Activated naive CD4-positive, alpha-beta T cell treated with anti-CD3 and anti-CD28 coated beads, Interleukin-2, amount 50 U/mL, for 72 hours (primary cell): ENCODE measurements at places on chromosomes 1 and 21. TPM values are rescaled to one million over a fixed set of nuclear protein-coding genes. Genes with fewer than 3 reads are reported as not detected.

Gene CFAP45
- total RNA-seq = 1.2 TPM

DNA sequence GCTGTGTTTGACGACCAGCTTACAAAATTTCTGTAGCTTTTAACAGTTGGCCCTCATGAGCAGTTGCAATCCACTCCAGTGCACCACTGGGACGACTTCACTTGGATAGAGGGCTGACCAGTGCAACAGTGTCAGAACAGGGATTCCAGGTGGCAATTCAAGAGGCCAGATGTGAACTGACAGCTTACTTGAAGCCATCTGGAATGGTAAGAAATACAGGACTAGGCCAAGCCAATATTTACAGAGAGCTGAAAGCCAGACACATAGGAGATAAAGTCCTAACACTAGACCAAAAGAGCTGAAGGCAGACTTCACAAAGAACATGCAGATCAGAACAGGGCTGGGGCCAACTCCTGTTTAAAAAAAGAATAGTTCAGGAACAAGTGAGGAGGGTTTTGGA lies 93.5 kb upstream of the NFIA start:
- no peak for DNase-seq

Gene OR6N1
- not detected for total RNA-seq

GRCh38 chr1:78254517-78254916 lies 208.8 kb downstream of the GIPC2 start:
- no peak for DNase-seq

Gene FAM72D
- total RNA-seq = 18.1 TPM

- DNase-seq = no peak
Observed at GRCh38 chr21:31172328-31172727, 134.1 kb upstream of the KRTAP19-8 start.

Gene PGLYRP3
- not detected for total RNA-seq

Gene FCN3
- not detected for total RNA-seq

- no peak for DNase-seq
Observed at GRCh38 chr1:205343431-205344065, 13.2 kb downstream of the KLHDC8A start.

DNA sequence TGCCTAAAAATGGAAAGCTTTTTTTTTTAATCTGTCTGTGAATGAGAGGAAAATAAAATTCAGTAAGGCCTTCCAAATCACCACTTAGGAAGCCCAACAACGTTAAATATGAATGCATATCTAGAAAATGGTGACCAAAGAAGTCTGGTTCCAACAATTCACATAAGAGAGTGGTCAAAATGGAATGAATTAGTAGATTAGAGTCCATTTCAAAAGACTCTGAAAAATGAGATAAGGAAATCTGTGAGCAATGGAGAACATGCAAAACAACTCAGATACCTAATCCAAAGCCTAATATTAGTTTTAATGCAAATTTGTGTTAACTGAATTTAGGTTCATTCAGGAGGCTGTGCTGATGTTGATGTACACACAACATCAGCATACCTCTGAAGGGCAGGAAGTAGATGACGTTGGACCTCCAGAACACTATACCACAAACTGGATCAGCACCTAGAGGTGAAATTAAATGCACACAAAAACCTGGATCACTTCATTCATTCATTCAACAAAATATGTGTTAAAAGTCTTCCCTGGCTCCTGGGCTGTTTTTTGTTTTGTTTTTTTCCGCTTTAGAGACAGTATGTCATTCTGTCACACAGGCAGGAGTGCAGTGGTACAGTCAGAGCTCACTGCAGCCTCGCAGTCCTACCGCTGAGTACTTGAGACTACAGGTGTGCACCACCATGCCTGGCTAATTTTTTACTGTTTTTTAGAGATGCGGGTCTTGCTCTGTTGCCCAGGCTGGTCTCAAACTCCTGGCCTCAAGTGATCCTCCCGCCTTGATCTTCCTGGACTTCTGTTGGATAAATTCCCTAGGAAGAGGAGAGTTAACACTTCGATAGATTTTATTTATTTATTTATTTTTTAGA lies 4.9 kb upstream of the BRWD1 start:
- no peak for DNase-seq

DNA sequence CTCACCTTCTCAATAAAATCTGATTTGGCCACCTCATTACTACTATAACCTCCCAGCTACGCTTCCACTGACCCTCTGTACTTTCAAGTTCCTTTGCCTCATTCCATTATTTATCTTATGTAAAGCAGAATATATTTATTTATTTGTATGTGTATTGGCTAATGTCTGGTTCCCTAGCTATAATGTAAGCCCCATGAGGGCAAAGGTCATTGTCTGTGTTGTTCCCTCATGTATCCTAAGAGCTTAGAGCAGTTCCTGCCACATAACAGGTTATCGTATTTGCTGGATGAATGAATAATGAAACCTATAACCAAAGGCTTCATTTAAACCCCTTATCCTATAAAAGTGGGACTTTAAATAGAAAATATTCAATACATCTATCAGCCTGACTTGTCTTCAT lies 77.9 kb upstream of the DPT start:
- no peak for DNase-seq

GRCh38 chr1:24745711-24746413 lies 615 bp downstream of the CLIC4 start:
- peak; percentile 29 for DNase-seq

- DNase-seq = no peak
Observed at GRCh38 chr1:87834151-87834550, 505.5 kb downstream of the LMO4 start.

- no peak for DNase-seq
Observed at GRCh38 chr1:202016811-202017748, 6.7 kb downstream of the ELF3 start.

Gene CCDC185
- not detected for total RNA-seq

DNA sequence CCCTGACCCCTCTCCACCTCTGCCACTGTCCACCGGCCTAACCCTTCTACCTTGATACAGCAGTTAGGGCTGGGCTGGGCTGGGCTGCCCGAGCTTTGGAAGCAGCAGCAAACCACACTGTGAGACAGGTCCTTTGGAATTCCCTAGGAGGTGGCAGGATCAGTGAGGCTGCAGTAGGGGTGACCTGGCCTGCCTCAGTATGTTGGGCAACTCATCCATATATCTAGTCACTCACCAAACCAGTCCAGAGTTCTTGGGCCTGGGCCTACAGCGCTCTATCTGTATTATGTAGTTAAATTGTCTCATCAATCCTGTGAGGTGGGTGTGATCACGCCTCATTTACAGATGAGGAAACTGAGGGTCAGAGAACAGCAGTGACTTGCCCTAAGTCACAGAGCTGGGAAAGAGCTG lies 13.3 kb upstream of the SYNC start:
- no peak for DNase-seq

DNA sequence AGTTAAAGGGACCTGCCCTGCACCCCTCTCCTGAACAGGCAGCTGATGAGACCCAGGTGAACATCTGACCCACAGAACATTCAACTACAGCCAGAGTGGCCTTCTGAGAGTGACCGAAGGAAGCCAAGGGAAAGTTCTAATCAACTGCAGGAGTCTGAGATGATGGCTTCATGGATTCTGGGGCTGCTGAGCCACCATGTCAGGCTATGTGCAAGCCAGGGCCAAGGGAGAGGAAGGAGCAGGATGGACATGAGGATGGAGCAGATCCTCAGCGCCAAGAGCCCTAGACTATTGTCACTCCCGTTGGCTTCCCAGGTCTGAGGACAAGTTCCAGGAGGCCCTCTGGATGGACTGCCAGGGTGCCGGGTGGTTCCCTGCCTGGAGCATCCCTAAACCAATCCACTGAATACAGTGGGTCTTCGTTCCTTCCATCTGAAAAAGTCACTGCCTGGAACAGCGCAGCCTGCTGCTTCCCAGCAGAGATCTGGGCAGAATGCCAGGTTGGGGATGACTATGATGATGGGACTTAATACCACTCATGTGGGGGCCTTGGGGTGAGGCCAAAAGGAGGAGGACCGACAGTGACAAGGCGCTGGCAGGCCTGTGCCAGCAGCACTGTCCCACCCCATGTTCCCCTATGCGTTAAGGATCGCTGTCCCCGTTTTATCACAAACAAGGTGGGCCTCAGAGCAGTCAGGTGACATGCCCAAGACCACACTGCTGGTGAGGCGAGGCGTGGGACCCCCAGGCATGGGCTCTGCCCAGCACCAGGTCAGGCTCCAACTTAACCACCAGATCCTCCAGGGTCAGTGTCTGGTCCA lies 19.8 kb downstream of the SPOCD1 start:
- no peak for DNase-seq

Gene NFASC
- total RNA-seq = 0.11 TPM

Gene SPRR2E
- not detected for total RNA-seq

Gene PIK3R3
- 2.2 TPM for total RNA-seq

Gene FALEC
- 0.89 TPM for total RNA-seq

Gene TSPAN2
- 0.43 TPM for total RNA-seq

- no peak for DNase-seq
Observed at GRCh38 chr1:15493869-15494390, 18.0 kb downstream of the CELA2B start.

Gene TSTD1
- total RNA-seq = 66.8 TPM

Gene RNU1-4
- 1,722 TPM for total RNA-seq

DNA sequence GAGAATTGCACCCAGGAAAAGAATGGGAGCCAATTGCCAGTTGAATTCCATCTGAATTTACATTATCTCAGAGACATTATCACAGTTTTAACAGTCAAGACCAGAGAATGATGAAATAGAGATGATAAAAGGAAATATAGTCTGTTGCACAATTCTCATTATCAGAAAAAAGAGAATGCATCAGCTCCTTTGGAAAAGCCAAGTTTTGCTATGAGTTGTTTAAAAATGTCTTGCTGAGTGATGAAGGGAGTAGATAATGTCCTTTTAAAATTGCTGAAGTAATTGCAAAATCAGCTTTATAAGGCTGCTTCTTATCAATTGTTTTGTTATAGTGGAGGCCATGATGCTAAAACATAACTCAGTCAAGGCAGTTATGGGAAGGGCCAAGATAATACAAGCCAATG lies 37.9 kb upstream of the EEIG2 start:
- no peak for DNase-seq

DNA sequence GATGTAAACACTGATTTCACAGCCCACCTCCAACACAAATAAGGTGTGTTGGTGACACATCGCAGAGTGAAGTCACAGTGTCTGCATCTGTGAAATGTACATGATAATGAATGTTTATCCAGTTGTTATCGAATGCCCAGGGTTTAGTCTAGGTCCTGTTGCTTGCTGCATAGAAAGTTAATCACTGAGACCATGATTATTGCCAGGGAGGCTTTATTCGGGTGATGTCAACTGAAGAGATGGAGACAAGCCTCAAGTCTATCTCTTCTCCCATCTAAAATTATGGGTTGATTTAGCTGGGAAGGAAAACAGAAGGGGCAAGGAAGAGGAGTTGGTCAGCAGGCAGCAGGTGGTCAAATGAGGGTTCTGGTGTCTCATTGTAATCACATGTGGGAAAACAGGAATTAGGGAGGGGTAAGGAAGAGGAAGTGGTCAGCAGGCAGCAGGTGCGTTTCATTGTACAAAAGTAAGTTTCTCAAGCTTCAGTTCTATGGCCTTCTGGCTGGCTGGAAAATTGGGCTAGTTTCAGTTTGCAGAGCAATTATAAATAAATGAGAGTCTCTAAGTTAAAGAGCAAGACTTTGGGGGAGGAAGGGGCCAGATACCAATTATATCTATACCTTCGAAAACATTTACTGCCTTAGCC lies 146.3 kb upstream of the DNAH14 start:
- DNase-seq = no peak

- DNase-seq = no peak
Observed at GRCh38 chr1:226985839-226986463, 45.9 kb downstream of the COQ8A start.

DNA sequence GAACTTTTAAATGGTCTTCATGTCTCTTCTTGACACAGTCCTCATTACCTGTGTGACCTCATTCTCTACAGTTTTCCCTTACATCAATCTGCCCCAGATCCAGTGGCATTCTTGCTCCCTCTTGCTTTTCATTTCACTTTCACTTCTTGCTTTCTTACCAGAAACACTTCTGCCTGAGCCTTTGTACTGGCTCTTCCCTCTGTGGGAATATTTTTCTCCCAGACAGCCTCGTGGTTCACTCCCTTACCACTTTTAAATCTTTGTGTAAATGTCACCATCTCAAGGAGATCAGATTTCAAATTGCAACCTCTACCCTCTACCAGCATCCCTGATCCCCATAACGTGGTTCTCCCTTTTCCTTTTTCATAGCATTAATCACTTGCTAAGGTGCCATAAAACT lies 73.2 kb downstream of the DISC1 start:
- no peak for DNase-seq

GRCh38 chr1:87030740-87031690 lies 116.6 kb downstream of the HS2ST1 start:
- no peak for DNase-seq

- DNase-seq = no peak
Observed at GRCh38 chr1:99131546-99131945, 126.9 kb upstream of the PLPPR5 start.

Gene GPR3
- 0.25 TPM for total RNA-seq

GRCh38 chr1:183318433-183318832 lies 99.7 kb downstream of the NMNAT2 start:
- no peak for DNase-seq

Gene C1orf74
- total RNA-seq = 4.9 TPM

DNA sequence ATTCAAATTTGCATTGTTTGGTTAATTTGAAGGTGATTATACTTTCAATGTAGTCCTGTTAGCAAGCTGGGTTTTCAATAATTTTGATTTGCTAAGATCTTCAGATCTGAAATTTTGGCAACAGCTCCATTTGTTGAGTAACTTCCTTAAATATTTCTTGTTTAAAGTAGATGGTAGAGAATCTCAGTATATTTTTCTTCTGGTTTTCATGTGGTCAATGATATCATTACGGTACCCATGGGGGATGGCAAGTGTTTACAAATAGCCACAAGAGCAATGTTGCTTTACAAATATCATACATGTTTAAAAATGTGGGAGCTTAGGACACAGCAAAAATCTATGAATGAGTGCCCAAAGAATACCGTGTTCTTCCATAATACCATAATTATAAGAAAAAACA lies 175.9 kb downstream of the IFI44 start:
- DNase-seq = no peak

GRCh38 chr1:168396940-168397684 lies 116.4 kb downstream of the TBX19 start:
- DNase-seq = no peak

- no peak for DNase-seq
Observed at GRCh38 chr1:212667223-212668139, 32.2 kb downstream of the BATF3 start.

Gene KLHDC7A
- total RNA-seq = not detected

DNA sequence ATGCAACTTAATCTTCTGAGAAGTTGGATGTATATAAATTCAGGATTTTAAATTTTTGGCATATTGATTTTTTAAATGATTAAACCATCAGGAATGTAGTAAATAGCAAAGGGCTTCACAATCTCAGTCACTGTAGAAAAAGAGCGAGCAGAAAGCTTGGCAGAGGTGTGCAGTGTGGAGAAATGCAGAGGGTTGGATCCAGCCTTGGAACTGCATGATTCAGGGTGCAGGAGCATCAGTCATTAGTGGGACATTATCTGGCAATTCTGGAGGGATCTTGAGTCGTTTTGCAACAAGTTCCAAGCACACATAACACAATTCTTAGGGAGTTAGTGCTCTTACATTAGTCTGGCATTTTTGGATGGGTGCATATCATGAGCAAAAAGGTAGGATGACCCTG lies 267.9 kb downstream of the PLA2G4A start:
- no peak for DNase-seq
